HS-5 (cell line): ENCODE measurements at places on chromosomes 6 and 20.

DNA sequence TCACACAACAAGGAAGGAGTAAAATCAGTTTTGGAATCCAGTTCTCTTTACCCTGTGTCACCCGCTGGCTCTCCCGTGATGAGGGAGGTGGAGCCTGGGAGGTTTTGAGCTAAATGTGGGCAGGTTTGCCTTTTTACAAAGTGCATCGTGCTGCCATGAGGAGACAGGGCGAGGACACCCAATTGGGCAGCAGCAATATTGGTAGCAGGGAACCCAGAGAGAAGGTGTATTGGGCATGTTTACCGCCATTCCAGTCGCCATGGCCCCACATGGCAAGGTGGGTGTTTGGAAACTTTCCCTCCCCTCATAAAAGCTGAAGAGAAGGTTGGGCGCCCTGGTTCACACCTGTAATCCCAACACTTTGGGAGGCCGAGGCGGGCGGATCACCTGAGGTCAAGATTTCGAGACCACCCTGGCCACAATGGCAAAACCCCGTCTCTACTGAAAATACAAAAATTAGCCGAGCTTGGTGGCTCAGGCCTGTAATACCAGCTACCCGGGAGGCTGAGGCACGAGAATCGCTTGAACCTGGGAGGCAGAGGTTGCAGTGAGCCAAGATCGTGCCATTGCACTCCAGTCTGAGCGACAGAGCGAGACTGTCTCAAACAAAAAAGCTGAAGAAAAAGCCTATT, 3.5 kb upstream of the UBE2V1 start:
- DNase-seq, result no peak

- DNase-seq, result no peak
Observed at GRCh38 chr6:149580880-149581279, 14.7 kb downstream of the GINM1 start.

GRCh38 chr6:32132110-32132509, 2.0 kb upstream of the FKBPL start:
- no peak for DNase-seq

- no peak for DNase-seq
Observed at GRCh38 chr6:76441875-76442274, 369.4 kb upstream of the IMPG1 start.

GRCh38 chr6:35731414-35731735, 5.5 kb upstream of the ARMC12 start:
- DNase-seq, result no peak

DNA sequence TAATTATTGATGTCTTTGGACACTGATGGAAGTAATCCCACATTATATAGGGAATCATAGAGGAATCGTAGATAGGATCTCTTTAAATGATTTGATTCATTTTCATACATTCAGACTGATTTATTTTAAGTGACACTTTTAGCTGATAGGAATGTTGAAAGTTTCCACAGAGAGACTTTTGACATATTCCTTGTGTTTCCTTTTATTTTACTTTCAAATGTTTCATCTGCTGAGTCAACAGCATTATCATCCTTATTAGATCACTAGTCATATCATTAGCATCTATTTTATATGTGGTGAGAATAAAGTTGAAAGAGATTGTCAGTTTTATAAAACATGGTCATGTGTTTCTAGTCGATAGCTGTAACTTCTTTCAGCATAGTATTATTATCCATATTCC, 13.4 kb downstream of the DCBLD1 start:
- DNase-seq, result no peak

- no peak for DNase-seq
Observed at GRCh38 chr20:55172310-55173002, 697.1 kb downstream of the DOK5 start.

GRCh38 chr20:25863536-25864325, 167.1 kb upstream of the ZNF337 start:
- DNase-seq, result no peak

GRCh38 chr6:35213824-35214756, at the start of gene SCUBE3:
SCUBE3 (plus strand) TSS chr6:35213956; CDS start chr6:35214419, 463 bp downstream.
- DNase-seq, result no peak

GRCh38 chr20:22449188-22449973, 135.0 kb downstream of the FOXA2 start:
- DNase-seq, result no peak

DNA sequence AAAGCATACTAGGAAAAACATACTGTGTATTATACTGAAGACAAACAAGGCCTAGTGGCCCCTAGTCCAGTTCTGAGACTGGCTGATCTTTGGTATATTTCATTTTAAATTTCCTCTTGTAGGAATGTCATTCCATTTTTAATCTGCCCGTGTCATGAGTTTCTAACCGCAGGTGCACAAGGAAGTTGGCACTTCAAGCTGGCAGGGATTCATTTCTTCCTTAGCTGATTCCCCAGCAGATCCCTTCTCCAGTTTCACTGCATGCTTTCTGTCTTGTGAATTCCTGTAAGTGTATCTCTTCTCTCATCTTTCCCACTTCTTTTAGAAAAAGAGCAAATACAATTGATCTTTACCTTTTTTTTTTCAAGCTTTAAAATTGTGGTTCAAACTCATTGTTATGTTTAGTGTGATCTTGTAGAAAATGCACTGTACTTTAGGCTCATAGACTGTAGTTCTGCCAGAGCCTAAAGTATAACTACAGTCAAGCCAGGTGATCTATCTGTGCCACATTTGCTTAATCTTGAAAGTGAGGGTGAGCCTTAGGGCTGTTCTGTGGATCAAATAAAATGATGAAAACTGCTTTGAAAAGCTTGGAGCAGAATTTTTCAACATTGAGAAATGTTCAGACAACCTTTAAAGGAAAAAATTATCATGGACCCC, 37.0 kb downstream of the RNF217 start:
- no peak for DNase-seq

DNA sequence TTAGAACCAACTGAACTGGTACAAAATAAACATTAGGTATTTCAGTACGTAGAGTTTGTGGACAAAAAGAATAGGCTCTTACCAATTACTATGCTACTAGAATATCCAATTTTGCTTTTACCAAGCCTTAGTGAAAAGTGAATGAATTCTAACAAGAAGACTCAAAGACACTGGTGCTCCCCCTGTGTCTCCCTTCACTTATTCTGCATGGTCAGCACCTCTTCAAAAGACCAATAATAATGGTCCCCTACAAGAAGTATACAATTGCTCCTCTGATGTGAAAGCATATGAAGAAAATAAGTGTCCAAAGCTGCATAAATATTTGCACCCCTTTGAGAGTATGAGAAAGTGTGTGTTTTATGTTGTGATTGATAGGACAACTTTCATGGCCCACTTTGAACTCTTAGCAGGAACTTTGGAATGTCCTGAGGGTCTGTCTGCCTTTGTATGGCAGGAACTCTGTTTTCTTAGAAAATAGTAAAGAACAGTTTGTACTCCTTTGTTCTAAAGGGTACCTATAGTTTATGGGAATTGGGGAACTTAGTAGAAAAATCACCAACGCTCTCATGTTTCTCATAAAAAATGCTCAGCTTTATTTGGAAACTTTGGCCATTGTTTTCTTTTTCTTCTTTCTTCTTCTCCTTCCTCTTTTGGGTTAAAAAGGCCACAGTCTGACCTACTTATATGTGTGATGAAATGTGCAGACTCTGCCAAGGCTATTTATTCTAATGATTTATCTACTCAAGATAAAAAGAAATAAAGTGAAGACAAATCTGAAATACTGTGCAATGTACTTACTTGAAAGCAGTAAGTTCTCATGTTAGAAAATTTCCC, 352.4 kb downstream of the LAMA2 start:
- DNase-seq, result no peak

DNA sequence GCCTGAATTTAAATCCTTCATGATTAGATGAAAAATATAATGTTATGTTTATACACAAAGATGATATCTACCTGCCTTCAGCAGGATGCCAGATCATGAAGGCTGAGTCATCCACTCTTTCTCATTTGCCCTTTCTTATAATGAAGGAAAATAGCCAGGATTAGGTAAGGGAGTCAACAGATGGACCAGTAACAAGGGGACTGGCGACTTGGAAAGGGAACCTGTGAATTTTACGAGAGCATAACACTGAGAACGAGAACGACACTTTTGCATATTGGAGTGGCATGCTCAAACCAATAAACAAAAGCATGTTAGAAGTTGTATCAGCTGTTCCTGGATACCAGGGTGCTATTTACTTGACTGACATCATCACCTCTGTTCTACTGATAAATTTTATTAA, 154.0 kb downstream of the LAMP5 start:
- no peak for DNase-seq

- DNase-seq, result no peak
Observed at GRCh38 chr6:88519301-88520016, 353.3 kb upstream of the CNR1 start.

DNA sequence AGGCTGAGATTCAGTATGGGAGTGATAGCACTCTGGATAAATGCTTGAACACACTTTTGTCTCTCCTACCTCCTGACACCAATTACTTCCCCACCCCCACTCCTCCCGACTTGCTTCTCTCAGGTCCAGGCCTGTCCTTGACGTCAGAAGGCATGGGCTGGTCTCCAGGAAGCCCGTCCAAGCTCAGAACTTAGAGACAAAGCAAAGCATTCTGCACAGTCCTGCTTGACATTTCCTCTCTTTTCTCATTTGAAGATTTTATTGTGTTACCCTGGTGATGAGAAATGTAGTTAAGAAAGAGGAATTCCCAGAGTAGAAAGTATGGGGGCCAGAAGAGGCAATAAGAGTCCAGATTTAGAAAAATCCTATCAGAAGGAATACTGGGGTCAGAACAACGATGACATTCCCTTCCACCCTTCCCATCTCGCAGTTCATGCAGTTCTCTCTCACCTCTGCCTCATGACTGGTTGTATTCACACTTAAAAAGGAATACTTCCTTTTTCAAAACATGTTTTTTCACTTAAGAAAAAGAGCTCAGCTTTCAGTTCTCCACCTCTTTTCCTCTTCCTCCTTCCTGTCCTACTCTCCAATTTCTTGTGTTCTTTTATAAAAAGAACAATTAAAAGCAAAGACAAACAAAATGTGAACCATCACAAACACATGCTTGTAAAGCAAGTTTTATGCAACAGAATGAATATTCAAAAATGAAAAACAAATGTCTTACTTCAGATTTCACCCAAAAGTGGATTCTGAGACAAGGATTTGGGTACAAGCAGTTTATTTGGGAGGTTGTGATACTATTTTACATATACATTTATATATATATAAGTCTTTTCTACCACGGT, 18.5 kb upstream of the FAM184A start:
- no peak for DNase-seq

DNA sequence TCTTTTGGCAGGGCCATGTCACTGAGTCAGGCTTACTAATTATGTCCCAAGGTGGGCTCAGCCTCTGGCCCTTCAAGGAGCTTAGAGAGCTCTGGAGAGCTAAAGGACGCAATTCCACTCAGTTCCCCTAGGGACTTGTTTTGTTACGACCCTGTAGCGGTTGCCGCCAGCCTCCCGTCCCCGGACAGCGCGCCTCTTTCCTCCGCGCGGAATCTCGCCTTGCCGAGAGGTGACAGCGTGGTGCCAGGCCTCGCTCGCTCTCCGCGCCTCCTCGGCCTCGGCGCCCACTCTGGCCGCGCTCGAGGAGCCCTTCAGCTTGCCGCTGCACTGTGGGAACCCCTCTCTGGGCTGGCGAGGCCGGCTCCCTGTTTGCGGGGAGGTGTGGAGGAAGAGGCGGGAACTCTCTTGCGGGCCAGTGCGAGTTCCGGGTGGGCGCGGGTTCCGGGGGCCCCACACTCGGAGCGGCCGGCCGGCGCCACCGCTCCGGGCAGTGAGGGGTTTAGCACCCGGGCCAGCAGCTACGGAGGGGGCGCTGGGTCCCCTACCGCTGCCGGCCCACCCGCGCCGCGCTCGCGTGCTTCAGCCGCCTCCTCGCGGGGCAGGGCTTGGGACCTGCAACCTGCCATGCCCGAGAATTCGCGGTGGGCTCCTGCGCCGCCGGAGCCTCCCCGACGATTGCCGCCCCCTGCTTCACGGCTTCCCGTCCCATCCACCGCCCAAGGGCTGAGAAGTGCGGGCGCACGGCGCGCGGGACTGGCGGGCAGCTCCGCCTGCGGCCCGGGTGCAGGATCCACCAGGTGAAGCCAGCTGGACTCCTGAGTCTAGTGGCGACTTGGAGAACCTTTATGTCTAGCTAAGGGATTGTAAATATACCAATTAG, 9.9 kb upstream of the ZNF311 start:
- DNase-seq, result no peak

- no peak for DNase-seq
Observed at GRCh38 chr6:24009319-24009718, 116.7 kb upstream of the NRSN1 start.

DNA sequence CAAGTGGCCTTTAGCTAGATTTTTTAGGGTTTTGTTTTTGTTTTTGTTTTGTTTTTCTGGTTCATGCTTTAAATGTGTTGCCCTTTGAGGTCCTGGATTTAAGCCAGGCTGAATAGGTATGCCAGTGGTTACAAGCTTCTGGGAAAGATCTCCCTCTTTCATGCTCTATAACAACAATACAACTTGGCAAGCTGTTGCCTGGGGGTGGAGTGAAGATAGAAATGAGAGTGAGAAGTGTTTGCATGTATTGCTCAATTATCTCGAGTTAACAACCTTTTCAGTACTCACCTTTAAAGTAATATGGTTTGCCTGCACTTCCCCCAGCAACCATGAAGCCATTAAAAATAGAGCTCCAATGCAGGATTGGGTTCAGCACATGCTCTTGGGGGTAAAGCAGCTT, 19.2 kb upstream of the HAO1 start:
- no peak for DNase-seq
